DMS53 (cell line): ENCODE measurements at places on chromosomes 5 and 9.

- no peak for DNase-seq
These were observed 211.7 kb upstream of the MVB12B start for GRCh38 chr9:126114850-126115460.

DNA sequence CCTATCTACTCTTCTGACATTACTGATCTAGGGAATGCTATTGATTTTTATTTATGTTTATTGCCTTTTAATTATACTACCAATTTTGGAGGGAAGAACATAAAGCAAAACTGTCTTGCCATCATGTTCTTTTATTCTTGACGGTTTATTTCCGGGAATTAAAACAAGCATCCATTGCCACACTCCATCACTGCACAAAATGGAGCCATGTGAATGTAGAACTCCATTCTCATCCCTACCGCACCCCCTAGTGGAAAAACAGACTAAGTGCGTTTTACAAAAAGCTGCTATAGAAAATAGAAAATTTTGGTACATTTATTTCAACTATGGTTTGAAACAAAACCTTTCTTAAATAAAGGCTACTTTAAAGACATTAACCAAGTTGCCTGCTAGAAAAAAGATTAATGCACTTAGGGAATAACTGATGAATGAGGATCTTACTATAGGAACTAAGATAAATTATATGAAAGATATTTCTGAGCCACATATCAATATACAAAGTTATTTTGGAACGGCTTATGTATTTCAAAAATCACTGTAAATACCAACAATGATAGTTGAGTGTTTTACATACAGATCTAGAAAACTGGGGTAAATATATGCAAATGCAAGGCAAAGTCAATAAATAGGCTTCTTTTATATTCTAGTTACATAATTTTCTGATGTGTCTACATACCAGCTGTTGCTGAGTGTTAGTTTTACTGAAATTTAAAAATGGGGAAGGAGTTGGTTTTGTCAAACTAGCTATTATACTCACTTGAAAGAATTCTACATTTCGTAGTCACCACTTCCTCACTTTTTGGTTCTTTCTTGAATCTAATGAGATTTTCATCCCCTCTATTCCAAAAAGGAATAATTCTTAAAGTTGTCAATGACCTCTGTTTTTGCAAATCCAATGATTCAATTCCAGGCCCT lies 26.5 kb downstream of the OXCT1 start:
- DNase-seq, result peak; percentile 77

GRCh38 chr5:180630426-180630825 lies 19.0 kb downstream of the FLT4 start:
- DNase-seq, result no peak

- no peak for DNase-seq
These were observed 555 bp upstream of the PCDHGC4 start for GRCh38 chr5:141484310-141484640.

- DNase-seq, result no peak
These were observed 128.2 kb downstream of the TMEM161B start for GRCh38 chr5:88140396-88140855.

DNA sequence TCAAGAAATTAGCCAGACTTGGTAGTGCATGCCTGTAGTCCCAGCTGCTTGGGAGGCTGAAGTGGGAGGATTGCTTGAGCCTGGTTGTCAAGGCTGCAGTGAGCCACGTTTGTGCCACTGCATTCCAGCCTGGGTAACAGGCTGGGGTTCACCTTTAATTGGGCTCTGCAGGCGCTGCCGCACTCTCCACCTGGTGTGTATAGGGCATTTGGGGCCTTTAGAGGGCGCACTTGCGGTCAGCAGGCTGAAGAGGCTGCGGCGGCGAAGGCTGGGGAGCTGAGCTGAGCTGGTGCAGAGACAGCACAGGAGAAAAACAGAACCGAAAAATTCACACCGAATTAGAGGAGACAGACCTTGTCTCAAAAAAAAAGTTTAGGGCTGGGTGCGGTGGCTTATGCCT lies 31.2 kb downstream of the CDK7 start:
- peak; percentile 51 for DNase-seq

GRCh38 chr9:14018081-14018480 lies 295.9 kb downstream of the NFIB start:
- DNase-seq, result no peak

DNA sequence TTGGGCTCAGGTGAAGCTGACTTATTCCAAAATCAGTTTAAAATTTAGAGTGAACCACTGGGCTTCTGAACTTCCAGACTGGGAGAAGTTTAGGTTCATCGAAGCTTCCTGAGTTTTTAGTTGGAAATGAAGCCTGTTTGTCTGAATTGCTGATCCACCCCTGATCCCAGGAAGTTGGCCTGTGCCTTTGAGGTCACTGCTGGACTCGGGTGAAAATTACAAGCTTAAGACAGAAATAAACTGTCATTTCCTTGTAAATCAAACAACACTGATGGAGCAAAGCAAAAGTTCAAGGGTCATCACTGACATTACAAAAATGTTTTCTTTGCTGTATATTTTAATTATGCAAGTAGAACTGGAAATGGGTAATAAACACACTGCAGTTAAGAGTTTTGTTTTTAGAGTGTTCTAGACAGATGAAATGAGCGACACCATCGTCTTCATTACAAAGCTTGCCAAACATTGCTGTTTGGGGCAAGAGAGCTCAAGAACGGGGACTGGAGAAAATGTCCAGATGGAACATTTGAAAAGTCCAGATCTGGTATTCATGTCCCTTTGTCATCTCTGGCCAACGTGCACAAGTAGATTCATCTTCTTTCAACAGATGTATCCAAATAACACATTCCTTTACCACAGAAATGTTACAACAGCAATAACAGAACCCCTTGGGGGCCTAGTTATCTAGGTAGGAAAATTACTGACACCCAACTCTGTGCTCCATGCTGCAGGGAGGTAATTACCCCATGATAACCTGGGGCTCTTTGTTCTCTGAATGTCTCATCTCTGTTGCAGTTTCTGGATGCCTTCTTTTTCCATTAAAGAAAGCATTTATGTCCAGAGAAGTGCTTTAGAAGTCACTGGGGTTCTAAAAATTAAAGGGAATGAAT lies 142.4 kb upstream of the ERCC6L2 start:
- DNase-seq, result no peak

- DNase-seq, result no peak
These were observed 2371.7 kb upstream of the C9orf72 start for GRCh38 chr9:29945012-29945411.

DNA sequence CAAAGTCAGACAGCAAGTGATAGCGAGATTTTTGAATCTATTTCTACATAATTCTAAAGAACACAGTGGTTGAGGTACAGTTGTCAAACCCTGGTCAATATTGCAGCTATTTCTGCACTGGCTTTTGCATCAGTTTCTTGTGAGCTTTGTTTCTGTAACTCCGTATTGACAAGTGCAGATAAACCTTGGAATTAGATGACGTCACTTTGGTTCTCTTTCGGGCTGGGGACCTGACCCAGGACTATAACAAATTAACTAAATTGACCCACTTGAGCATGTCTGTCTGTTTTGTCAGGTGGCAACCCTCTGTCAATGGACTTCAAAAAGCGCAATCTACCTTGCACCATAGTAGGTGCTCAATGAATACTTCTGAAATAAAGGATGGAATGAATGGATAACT lies 418.4 kb upstream of the SGCD start:
- DNase-seq, result no peak

DNA sequence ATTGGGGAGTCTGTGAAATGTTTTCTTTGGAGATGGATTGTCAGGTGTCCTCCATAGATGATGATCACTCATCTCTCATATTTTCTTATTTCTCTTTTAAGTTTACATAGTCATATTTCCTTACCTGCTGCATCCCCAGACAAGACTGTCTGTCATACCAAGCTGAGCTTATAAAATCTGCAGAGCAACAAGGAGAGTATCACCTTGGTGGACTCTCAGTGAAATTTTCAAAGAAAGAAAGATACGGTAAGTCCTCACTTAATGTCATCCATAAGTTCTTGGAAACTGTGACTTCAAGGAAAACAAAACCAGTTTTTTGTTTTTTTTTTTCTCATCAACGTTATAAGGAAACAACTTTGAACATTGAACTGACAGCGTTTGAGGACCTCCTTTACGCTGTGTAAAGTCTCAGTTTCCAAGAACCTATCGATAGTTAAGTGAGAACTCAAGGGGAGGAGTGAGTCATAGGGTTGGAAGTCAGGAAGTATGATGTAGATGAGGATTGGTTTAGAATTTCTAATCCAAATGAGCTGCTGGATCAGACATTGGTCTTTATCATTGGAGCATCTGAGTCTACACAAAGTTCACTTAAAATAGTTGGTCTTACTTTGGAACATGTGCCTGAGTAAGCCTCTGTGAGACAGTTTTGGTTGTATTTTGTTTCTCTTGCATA lies 45.5 kb downstream of the SPIN1 start:
- no peak for DNase-seq

- DNase-seq, result no peak
These were observed 116.7 kb downstream of the WNK2 start for GRCh38 chr9:93300585-93301081.

- DNase-seq, result no peak
These were observed 219.1 kb downstream of the ADAMTS6 start for GRCh38 chr5:65262649-65263059.

DNA sequence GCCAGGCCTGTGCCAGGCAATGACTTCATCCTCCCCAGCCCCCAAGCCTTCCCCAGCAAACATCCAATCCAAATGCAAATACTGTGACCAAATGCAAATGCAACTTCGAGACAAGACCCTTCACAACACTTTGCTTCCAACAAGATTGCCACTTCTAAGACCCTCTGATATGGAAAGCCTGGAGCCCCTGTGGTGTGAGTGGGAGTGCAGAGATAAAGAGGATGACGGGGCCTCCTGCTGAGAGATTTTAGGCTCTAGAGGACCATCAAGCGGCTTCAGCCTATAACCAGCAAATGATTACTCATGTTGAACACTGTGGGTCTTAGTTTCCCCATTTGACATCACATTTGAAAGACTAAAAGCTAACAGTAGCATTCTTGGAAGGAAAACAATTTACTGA lies 46.6 kb upstream of the GABRP start:
- no peak for DNase-seq

GRCh38 chr5:133363807-133364587 lies 248.3 kb downstream of the FSTL4 start:
- no peak for DNase-seq

- no peak for DNase-seq
These were observed 574.1 kb downstream of the PSAT1 start for GRCh38 chr9:78871086-78871451.

GRCh38 chr5:77669677-77670076 lies 31.2 kb upstream of the OTP start:
- DNase-seq, result no peak

DNA sequence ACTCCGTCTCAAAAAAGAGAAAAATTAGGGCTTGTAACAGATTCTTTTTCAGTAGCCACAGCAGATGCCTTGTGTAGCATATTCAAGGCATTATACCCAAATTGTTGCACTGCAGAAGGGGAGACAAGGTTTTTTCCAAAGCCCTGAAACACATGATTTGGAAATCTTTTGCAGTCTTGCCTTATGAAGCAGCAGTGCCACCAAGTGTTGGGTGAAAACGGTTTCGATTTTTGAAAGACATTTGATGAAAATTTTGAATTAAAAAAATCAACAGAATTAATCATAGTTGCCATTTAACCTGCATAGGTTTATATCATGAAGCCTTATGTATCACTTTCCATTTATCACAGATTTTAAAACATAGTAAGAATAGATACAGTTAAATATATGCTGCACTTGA lies 479.5 kb downstream of the TAF11L14 start:
- peak; percentile 24 for DNase-seq

- no peak for DNase-seq
These were observed 93.4 kb downstream of the NRG2 start for GRCh38 chr5:139949710-139950109.

- DNase-seq, result no peak
These were observed 363.4 kb downstream of the DNAH5 start for GRCh38 chr5:13581132-13581531.

DNA sequence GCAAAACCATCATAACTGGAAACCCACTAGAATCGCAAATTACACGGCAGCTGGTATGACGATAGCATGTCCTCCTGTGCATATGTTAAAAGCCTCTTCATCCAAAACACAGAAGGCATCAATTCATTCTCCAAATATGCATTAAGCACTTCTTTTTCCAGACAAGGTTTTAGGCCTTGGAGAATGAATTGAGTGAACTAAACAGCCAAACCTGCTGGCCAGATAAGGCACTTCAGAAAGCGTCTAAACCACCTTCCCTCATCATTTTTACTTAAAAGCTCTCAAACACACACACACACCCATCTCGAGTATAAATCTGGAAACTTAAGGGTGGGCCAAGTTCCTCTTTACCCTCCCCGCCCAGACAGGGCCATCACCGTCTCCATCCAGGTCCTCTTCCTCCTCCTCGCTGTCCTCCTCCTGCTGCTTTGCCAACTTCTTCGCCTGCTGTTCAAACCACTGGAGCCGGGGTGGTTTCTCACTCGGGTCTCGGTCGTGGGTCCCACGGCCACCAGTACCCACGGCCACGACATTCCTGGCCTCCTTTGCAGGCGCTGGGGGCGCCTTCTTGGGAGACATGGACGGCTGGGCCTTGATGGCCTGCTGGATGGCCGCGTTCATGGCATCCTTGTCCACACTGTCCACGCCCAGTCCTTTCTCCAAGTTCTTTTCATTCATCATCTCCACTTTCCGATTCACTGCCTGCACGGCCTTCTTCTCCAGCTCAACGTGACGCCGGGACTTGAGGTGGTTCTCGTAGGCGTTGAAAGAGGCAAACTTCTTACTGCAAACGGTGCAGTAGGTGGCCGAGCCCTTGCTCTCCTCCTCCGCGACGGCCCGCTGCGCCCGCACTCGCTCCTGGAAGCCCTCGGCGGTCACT lies 696 bp downstream of the ZNF622 start:
- peak; percentile 37 for DNase-seq

DNA sequence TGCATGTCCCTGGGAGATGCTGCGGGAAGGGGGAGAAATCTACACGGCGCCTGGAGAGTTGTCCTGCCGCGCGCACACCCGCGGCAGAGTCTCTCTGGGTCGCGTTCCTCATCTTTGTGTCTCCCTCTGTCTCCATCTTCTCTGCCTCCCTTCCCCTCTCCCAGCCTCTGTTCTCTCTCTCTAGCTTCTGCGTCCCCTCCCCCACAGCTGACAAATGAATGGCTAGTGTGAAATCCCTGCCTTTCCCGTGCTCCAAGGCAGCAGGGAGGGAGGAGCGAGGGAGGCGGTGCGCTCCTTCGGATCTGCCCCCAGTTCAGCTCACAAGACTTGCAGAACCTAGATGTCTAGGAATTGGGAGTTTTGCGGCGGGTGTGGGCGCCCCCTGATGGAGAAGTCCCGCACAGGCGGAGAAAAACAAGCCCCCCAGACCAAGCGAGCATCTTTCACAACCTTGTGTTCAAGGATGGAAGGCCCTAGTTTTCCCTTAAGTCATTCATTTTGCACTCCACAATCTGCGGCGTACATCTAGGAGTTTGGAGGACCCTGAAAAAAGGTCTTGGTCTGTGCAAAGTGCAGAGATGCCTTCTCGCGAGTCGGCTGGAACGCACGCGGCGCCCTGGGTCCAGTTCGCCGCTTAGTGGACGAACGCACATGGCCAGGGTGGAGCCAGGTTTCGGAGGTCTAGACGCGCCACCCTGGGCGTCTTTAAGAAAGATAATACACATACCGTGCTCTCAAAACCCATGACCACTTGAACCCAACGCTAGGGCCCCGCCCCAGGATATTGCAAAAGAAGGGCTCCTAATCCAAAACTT lies 2.0 kb downstream of the VCAN start:
- peak; percentile 91 for DNase-seq

- no peak for DNase-seq
These were observed 228.1 kb upstream of the NR4A3 start for GRCh38 chr9:99593610-99594009.
